ENCODE measurements at places on chromosomes 3 and 15. TPM values are rescaled to one million over a fixed set of nuclear protein-coding genes. Genes with fewer than 3 reads are reported as not detected.

GRCh38 chr3:44983484-44983941 is 7.5 kb downstream of the EXOSC7 start:
- no peak for ATAC-seq

- no peak for ATAC-seq
Observed at GRCh38 chr3:128176276-128176833, 23.1 kb downstream of the EEFSEC start.

- no peak for ATAC-seq
Observed at GRCh38 chr3:10389995-10390394, 69.1 kb upstream of the SEC13 start.

The COLQ gene
- 2.0 TPM for total RNA-seq

The POMGNT2 gene
- 34.9 TPM for total RNA-seq

The TTLL13 gene
- 0.54 TPM for total RNA-seq

The TMEM212 gene
- not detected for total RNA-seq

The MAGEL2 gene
- 0.15 TPM for total RNA-seq

The CLDN11 gene
- total RNA-seq, result 7.7 TPM

Data from gastroesophageal sphincter (tissue), 4 donors.